ENCODE measurements at places on chromosomes 3 and 15.

GRCh38 chr3:48835650-48836366, 11.9 kb downstream of the PRKAR2A start:
- no peak for DNase-seq

DNA sequence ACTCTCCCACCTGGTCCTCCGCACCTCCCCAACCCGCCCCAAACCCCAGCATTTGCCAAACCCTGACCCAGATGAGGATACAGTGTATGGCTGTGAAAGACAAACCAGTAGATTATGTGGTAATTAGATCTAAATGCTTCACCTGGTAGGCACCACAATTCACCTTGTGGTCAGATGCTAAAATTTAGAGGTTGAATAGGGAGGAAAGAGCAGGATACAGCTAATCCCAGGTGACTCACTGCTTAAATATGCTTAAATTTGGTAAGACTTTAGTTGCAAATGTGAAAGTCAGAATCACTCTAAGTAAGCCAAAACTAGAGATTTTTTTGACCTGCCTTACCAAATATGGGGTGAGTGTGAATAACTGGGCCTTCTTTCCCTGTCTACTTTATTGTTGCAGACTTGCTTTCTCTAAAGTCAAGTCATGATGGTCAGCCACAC, 105.5 kb downstream of the MME start:
- no peak for DNase-seq

DNA sequence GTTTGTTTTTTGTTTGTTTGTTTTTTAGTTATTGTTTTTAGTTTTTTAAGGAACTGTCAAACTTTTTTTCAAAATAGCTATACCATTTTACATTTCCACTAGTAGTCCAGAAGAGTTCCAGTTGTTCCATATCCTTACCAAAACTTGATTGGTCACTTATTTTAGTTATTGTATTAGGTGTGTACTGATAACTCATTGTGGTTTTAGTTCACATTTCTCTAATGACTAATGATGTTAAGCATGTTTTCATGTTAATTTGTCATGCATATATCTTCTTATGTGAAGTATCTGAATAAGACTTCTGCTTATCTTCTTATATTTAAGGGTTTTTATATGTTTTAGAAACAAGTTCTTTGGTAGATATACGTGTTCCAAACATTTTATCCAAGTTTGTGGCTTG, 89.5 kb downstream of the CD200R1L start:
- DNase-seq = no peak

DNA sequence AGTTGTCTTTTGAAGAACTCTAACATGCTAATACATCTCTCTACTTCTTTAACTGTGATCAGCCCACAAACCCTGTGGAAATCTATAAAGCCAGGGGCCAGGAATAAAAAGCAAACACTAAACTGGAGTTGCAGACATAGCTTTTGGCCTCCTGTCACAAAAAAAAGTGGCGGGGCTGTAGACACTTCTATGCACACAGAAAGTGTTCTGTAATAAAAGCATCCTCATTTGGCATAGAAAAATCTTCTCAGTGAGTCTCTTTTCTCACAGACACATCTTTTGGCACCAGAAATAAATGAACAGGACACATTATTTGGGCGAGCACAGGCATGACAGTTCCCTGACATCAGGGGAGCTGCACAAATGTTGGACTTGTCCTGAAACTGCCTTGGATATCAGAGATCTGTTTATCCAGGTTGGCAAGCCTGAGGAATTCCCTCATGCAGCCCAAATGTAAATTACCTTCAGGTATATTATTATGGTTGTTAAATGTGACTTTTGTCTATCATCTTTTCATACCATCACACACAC, 355.4 kb downstream of the FGF12 start:
- no peak for DNase-seq

DNA sequence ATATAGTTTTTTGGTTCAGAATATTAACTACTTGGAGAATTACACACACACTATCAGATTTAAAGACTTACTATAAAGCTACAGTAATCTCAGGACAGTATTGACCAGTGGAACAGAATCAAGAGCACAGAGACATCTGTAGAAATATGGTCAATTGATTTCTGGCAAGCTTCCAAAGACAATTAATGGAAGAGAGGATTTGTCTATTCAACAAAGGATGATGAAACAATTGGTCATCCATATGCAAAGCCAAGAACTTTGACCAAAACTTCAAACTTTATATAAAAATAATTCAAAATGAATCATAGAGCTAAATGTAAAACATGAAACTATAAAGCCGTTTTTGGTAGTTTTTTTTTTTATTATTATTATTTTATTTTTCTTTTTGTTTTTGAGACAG, 29.8 kb upstream of the MB21D2 start:
- DNase-seq = no peak

GRCh38 chr3:61733000-61733399, 171.6 kb downstream of the PTPRG start:
- DNase-seq = no peak

- no peak for DNase-seq
Observed at GRCh38 chr15:63458026-63458425, 46.4 kb upstream of the USP3 start.

DNA sequence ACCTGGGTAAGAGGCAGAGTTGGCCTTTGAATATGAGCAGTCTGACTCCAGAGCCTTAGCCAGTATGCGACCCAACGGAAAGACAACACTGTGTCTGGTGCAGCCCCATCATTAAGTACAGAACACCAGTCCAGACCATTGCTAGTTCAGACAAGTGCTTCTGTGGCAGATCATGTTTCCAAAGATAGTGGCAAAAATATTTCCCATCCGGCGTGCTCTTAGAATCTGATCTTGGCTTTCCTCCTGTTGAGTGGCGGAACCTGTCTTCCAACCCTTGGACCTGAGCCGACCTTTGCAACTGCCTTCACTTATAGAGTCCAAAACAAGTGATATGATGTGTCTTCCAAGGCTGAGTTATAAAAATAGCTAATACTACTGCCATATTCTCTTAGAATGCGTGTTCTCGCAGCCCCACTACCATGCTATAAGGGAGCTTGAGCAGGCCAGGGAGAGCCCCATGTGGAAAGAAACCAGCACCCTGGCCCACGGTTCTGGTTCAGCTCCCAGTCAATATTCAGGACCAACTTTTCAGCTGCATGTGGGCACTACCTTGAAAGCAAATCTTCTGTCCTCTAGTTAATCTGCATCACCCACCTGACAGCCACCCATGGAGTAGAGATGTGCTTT, 322.4 kb upstream of the SLCO3A1 start:
- no peak for DNase-seq

DNA sequence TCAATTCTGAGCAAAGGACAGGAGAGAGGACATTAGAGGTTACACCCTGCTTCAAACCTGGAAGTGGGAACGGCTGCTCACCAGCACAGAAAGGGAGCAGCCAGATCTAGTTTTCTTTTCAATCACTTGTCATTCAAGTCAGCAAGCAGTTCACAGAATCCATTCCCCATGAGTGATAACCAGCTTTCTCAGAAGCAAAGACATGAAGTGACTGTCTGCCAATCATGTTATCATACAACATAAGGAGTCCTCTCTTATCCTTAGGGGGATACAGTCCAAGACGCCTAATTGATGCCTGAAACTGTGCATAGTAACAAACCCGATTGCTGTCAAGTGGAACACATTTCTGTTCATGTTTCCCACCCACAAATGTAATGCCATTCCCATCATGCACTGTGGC, 54.7 kb downstream of the FAM98B start:
- no peak for DNase-seq

Measured in DMS79 treated with DMSO at 0.1 percent for 48 hours (cell line).